ENCODE measurements at places on chromosomes 12 and 14. TPM values are rescaled to one million over a fixed set of nuclear protein-coding genes. Genes with fewer than 3 reads are reported as not detected.
A peak's percentile ranks its signal among the peaks of the same experiment; 100 is the strongest.

- DNase-seq: no peak
These were observed 535 bp downstream of the BIN2 start for GRCh38 chr12:51323317-51323960.

GRCh38 chr12:123502163-123502704, 31.3 kb downstream of the RILPL1 start:
- DNase-seq: no peak

KLRC4 gene
- total RNA-seq: not detected

DHRS2 gene
- 7.6 TPM for total RNA-seq

- no peak for DNase-seq
These were observed 18.6 kb downstream of the BBS10 start for GRCh38 chr12:76329606-76330005.

DNA sequence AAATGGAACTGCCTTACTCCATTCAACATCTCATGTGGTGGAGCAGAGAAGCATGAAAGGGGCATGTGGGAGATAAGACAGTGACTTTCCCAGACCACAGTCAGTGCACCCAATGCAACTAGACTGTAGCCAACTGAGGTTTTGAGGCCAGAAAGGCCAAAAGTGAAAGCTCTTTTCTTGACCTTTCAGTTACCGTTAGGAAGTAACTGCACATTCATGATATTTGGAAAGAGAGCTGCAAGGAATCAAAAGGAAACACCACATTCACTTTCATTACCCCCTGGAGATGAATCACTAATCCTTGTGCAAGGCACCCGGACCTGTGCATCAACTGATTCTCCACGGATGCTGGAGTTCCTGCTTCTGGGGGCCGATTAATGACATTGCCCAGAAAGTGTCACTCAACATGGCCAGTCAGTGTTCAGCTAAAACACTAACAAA, 72.9 kb upstream of the ELK3 start:
- DNase-seq: peak; percentile 20

- DNase-seq: no peak
These were observed 88.5 kb downstream of the GPHN start for GRCh38 chr14:66596241-66596985.

DNA sequence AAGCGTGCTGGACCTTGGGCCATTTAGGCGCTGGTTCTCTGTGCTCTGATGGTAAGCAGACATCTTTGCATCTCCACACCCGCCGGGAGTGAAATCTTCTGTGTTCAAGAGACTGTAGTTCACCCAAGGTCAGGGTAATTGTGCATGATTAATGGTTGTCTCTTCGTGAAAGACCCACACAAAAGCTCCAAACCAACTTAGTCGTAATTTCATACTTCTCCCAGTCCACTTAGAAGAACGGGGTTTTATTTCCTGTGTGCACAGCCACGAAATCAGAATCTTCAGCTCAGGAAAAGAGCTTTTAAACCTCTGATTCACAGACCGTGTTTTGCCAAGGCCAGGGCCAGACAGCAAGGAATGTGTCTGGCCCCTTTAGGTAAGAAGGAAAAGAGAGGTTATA, 640.9 kb downstream of the MED13L start:
- no peak for DNase-seq

MYBPC1 gene
- total RNA-seq: not detected

SERPINA12 gene
- total RNA-seq: not detected

MORN3 gene
- total RNA-seq: not detected

RNU4-1 gene
- under 0.01 TPM for total RNA-seq

- peak; percentile 45 for DNase-seq
These were observed 2.8 kb downstream of the TMEM179 start for GRCh38 chr14:104601786-104602185.

- peak; percentile 52 for DNase-seq
These were observed 11.4 kb downstream of the TMEM121 start for GRCh38 chr14:105537580-105538474.

P2RX2 gene
- total RNA-seq: not detected

DNA sequence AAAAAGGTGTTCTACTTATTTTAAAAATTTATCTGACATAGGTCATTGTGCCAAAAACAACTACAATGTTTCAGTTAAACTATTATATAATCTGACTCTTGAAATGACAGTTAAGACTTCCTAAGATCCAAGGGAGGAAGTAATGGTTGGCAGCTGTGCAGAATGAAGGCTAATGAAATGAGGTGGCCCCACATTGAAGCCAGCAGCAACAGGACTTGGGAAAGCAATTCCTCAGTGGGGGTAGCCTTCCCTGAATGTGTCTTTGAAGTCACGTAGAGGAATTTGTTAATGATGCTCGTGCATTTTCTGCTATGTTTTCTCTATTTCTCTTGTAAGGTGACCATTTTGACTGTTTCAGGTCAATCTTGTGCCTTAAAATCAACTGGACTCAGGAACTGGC, 162.4 kb upstream of the DAAM1 start:
- no peak for DNase-seq

OTOGL gene
- 1.4 TPM for total RNA-seq

PIANP gene
- total RNA-seq: 0.06 TPM

TMCC3 gene
- total RNA-seq: 1.5 TPM

DNA sequence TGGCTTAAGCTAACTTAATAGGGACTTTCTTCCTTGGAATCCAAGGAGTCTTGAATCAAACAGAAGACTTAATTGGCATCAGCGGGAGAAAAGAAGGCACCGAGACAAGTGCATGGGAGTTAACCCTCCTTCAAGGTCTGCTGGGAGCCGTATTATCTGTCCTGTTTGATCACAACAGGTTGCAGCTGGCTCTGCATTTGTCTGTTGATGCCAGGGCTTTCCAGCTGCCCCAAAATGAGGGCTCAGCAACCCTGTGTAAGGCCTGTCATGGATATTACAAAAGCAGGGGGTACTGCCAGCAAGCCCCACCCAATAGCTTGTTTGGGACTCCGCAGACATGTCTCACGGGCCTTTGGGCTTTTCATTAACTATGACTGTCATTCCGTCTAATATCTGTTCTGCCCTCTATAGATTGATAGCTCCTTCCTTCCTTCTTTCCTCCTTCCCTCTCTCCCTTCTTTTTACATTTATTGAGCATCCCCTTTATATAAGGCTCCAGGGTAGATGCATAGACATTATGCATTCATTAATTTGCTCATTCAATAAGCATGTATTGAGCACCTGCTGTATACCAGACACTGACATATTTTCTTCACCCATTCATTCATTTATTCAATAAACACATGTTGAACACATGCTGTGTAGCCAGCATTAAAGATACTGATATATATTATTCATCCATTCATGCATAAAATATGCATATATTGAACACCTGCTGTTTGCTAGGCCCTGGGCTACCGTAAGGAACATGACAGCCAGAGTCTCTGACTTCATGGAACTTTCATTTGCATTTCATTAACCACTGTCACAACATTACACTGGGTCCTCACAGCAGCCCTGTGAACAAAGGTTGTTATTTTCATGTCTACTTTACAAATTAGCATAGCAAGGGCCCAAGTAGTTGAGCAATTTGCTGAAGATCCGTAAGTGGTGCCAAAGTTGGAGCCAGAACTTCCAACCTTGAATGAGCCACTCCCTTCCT, 56.2 kb downstream of the SVOP start:
- DNase-seq: no peak

DNA sequence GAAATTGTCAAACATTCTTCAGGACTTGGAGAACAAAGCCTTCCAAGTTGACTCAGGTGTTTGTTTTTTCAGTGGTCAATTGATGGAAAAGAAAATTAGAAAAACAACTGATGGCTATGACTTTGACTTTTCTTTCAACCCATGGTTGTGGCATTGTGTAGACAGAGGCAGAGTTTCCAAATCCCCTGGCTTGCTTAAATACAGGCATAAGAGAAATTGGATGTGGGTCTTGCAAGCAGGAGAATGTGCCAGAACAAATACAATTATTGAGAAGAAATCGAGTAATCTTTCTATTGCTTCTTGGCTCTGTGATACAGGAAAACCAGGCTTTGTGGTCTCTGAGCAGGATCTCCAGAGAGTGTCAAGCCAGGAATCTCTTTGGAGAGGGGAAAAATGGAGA, 40.9 kb upstream of the FRMD6 start:
- no peak for DNase-seq

DNA sequence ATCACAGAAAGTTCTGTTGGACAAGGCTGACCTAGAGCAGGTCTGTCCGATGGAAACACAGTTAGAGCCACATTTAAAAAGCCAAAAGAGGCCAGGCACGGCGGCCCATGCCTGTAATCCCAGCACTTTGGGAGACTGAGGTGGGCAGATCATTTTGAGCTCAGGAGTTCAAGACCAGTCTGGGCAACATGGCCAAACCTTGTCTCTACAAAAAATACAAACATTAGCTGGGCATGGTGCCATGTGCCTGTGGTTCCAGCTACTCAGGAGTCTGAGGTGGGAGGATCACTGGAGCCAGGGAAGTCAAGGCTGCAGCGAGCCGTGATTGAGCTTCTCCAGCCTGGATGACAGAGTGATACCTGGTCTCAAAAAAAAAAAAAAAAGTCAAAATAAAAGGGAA, 14.9 kb downstream of the UBE3B start:
- DNase-seq: peak; percentile 18

DNA sequence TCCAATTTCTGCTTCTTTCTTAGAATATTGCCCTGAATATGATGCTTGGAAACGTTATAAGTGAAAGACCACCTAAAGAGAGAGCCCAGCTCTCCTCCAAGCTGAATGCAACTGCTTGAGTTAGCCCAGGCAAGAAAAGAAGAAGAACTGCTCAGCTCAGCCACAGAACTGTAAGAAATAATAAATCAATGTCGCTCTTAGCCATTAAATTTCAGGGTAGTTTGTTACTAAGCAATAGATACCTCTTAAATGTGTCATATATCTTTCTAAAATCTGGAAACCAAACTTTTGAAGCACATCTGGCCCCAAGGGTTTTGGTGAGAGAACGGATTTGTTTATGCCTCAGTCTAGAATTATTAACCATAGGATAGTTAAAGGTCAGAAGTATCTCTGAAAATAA, 50.4 kb downstream of the SLC6A15 start:
- no peak for DNase-seq

DNA sequence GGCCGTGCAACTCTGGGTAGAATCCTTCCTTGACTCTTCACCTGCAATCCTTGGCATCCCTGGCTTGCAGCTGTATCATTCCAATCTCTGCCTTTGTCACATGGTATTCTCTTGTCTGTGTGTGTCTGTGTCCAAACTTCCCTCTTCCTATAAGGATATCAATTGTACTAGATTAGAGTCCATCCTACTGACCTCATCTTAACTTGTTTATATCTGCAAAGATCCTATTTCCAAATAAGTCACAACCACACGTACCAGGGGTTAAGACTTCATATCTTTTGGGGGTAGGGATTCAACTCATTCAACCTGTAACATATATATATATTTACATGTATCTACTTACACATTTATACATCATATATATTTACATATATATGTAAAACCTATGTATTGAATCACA, 29.6 kb upstream of the RASSF3 start:
- DNase-seq: no peak

DNA sequence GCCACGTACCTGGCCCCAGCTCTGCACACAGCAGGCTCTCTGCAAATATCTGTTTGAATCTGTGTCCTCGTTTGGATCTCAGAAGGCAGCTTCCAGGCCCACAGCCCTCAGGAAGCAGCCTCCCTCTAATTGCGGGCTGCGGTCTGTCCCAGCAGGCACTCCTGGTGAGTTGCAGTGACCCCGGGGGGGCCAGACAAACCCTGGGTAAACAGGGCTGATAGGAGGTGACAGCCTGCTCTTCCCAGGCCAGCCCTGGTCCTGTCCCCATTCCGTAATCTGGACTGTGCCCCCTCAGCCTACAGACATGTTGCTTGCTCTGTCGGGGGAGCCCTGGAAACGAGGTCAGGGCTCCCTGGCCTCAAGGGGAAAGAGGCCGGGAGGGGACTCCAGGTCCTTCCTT, 2.0 kb downstream of the FOXN4 start:
- DNase-seq: peak; percentile 28

NOS1 gene
- not detected for total RNA-seq

SPTB gene
- total RNA-seq: 2.2 TPM

ASCL1 gene
- total RNA-seq: not detected

GRCh38 chr14:31465111-31465510, 7.8 kb upstream of the DTD2 start:
- DNase-seq: no peak

DNA sequence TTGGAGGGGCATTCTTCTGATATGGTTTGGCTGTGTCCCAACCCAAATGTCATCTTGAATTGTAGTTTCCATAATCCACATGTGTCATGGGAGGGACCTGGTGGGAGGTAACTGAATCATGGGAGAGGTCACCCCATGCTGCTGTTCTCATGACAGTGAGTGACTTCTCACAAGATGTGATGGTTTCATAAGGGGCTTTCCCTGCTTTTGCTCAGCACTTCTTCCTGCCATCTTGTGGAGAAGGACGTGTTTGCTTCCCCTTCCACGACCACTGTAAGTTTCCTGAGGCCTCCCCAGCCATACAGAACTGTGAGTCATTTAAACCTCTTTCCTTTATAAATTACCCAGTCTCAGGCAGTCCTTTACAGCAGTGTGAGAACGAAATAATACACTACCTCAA, 382.4 kb downstream of the VRK1 start:
- DNase-seq: peak; percentile 69

GRCh38 chr12:31298515-31298910, 27.4 kb downstream of the SINHCAF start:
- no peak for DNase-seq

GRCh38 chr12:64461634-64462414, 9.9 kb downstream of the TBK1 start:
- peak; percentile 63 for DNase-seq

- peak; percentile 80 for DNase-seq
These were observed 65.4 kb downstream of the TAOK3 start for GRCh38 chr12:118307069-118307954.

DNA sequence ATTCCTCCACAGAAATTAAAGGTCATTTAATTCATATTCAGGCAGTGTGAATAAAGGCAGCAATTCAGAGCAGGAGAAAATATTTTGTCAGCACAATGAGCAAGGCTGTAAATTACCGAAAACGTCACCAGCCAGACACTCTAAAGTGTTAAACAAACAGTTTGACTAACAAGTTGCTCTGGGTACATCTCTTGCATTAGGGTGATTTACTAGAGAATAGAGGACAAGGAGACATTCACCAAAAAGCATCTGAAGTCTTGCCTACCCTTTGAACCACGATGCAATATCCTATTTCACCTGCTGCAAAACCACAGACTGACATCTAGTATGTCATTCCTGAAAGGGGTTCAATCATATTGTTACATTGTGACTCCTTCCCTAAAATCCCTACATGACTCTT, 27.1 kb upstream of the GPHB5 start:
- DNase-seq: no peak

Measured in Daoy (cell line).